ENCODE measurements at places on chromosomes 13 and 19.

GRCh38 chr13:111123221-111123620 lies 8.1 kb downstream of the ARHGEF7 start:
- no peak for DNase-seq

DNA sequence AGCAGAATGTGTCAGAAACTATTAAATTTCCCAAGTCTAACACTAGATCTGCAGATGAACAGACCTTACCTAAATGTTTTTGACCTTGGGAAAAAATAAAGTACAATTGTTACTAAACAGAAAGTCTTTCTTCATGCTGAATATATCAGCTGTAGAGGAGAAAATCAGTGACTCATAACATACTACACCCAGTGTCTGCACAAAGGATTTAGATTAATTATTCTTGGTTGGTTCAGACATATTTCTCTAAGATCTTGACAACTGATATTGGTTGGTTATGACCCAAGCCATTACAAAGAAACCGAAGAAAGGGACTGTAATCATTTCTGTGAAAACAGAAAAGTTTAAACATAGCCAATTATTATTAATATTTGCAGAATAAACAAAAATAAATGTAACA lies 225.1 kb downstream of the HS6ST3 start:
- DNase-seq, result no peak

- DNase-seq, result no peak
Observed at GRCh38 chr13:18944501-18945068, 237.0 kb downstream of the TUBA3C start.

DNA sequence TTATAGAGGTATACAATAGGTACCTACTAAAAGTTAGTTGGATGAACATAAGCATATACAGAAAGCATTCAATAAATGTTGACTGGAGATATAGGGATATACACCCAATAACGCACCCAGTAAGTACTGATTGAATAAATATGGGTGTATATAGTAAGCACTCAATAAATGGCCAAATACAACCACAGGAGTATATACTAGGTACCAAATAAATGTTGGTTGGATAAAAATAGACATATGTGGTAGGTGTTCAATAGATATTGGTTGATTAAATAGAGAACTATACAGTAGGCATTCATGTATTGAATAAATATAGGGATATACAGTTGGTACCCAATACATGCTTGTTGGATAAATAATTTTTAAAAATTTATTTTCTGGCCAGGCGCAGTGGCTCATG lies 9.4 kb downstream of the ANGPTL8 start:
- DNase-seq, result no peak

- DNase-seq, result no peak
Observed at GRCh38 chr13:46172531-46172991, 9.4 kb downstream of the LCP1 start.

Measured in large intestine (tissue), 12 donors.